ENCODE measurements at places on chromosomes 11 and 22. TPM values are rescaled to one million over a fixed set of nuclear protein-coding genes. Genes with fewer than 3 reads are reported as not detected.

The FAM111B gene
- polyA plus RNA-seq = 2.7 TPM

The B4GALNT4 gene
- polyA plus RNA-seq = 7.8 TPM

The HEPN1 gene
- polyA plus RNA-seq = 0.06 TPM

The STIM1 gene
- 19.7 TPM for polyA plus RNA-seq

The HORMAD2 gene
- not detected for polyA plus RNA-seq

The CD3G gene
- polyA plus RNA-seq = not detected

The ZBTB16 gene
- polyA plus RNA-seq = not detected

The SLC22A12 gene
- not detected for polyA plus RNA-seq

The LIN7C gene
- 22.8 TPM for polyA plus RNA-seq

The PHF21B gene
- polyA plus RNA-seq = 0.02 TPM

The SLC22A6 gene
- polyA plus RNA-seq = not detected

The HTR3B gene
- not detected for polyA plus RNA-seq

The C11orf87 gene
- 0.14 TPM for polyA plus RNA-seq

The TSPO gene
- 146 TPM for polyA plus RNA-seq

The PICK1 gene
- polyA plus RNA-seq = 11.5 TPM

The ACR gene
- not detected for polyA plus RNA-seq

The NOX4 gene
- polyA plus RNA-seq = 5.1 TPM

The TMEM132A gene
- polyA plus RNA-seq = 36.0 TPM

The OR8A1 gene
- polyA plus RNA-seq = not detected

The PGA5 gene
- polyA plus RNA-seq = 2.1 TPM

The DNAJC4 gene
- polyA plus RNA-seq = 18.7 TPM

The MUC6 gene
- not detected for polyA plus RNA-seq

The MMP12 gene
- not detected for polyA plus RNA-seq

The OTOG gene
- polyA plus RNA-seq = not detected

The TIMP3 gene
- 484 TPM for polyA plus RNA-seq

The PRSS23 gene
- 58.0 TPM for polyA plus RNA-seq

The CCDC83 gene
- polyA plus RNA-seq = not detected

The MMP3 gene
- polyA plus RNA-seq = 1.2 TPM

The MAP6 gene
- 1.5 TPM for polyA plus RNA-seq

The BACE1-AS gene
- polyA plus RNA-seq = 5.4 TPM

The PRDX5 gene
- polyA plus RNA-seq = 383 TPM

The MTNR1B gene
- 0.07 TPM for polyA plus RNA-seq

The DEUP1 gene
- not detected for polyA plus RNA-seq

The OR5B12 gene
- polyA plus RNA-seq = not detected

The JAM3 gene
- polyA plus RNA-seq = 66.2 TPM

The CTR9 gene
- 21.8 TPM for polyA plus RNA-seq

The ZBTB44 gene
- polyA plus RNA-seq = 17.7 TPM

The LRRC75B gene
- 5.2 TPM for polyA plus RNA-seq

The ABCC8 gene
- polyA plus RNA-seq = not detected

The KRTAP5-11 gene
- not detected for polyA plus RNA-seq

The TRMU gene
- polyA plus RNA-seq = 23.7 TPM

The CRYBB2 gene
- polyA plus RNA-seq = 1.7 TPM

The NPTXR gene
- polyA plus RNA-seq = 1.7 TPM
